GM12891 (cell line): ENCODE measurements at places on chromosomes 3 and 15.

DNA sequence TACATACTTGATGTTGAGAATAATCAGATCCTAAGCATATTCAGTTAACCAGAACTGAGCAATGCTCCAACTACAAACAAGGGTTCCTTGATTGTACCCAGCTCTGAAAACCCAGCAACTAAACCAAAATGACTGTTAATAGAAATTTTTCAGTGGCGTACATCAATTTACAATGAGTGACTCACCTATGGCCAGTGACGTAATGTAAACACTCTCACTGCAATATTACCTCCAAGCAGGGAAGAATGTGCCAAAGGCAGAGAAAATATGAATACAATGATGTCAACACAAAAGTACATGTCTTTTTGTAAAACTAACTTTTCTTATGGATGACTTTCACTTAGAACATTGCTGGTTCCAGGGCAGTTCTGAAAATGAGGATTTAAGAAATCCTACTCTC, 611.3 kb downstream of the EDEM1 start:
- no peak for DNase-seq

DNA sequence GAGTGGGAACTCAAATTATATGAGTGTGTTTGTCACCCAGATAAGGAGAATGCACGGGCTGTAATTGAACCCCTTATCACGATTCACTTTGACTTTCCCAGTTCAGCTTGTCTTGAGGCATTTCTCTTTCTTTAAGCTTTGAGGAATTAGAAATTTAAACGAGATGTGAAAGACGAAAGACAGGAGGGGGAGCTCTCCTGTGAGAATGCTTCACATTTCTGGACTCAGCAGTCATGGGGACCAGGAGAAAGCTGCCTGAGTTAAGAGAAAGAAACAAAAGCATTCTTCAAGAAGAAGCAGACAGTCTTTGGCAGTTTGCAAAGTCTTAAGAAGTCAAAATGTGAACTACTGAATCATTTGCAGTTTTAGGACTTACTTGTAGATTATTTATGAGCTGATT, 205.6 kb downstream of the NECTIN3 start:
- DNase-seq = no peak

GRCh38 chr3:108060331-108060730, 30.5 kb downstream of the CD47 start:
- DNase-seq = no peak

DNA sequence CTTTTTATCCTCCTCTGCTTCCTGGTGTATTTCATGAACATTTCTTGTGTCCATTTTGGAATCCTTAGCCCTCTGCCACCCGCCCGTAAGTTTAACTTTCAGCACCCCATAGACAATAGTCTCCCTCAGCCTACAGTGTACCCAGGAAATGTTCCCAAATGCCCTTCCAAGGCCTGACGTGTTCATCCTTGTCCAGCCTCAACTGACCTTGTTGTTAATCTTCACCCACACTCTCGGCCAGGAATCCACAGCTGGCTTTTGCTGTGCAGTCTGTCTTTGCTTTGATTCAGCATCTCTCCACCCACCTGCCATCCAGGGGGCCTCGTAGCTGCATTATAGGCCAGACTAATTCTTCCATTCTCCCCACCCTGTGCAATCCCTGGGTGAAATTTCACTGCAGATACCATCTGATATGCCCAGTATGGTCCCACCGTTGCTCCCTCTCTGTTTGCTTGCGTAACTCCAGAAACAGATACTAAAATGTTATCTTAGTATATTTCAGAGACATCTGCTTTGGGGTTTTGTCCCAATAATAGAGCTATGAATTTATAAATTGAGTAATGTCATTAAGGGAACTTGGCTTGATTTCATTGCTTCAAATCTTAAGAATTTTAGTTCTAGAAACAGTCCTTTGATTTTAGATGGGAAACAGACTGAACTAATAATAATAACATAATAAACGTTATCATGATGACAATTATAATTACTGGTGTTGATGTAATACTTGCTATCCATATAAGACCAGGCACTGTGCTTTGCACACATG, 16.6 kb downstream of the GUCA1C start:
- DNase-seq = no peak

- DNase-seq = no peak
These were observed 36.1 kb downstream of the RAB6B start for GRCh38 chr3:133859381-133860234.

- DNase-seq = no peak
These were observed 232.0 kb downstream of the ZBBX start for GRCh38 chr3:167148136-167148535.

GRCh38 chr3:94234177-94234788, 171.4 kb downstream of the NSUN3 start:
- DNase-seq = no peak
